ENCODE measurements at places on chromosomes 7 and 10. TPM values are rescaled to one million over a fixed set of nuclear protein-coding genes. Genes with fewer than 3 reads are reported as not detected.

- H3K4me1 ChIP-seq, result peaks cover 1% of the 10 kb centered on the region
- H3K27ac ChIP-seq, result no peak overlapping the region
- no peak for DNase-seq
- H3K27me3 ChIP-seq, result peaks cover 15% of the 10 kb centered on the region
Measured at GRCh38 chr10:30637881-30638467, 8.4 kb upstream of the LYZL2 start.

DNA sequence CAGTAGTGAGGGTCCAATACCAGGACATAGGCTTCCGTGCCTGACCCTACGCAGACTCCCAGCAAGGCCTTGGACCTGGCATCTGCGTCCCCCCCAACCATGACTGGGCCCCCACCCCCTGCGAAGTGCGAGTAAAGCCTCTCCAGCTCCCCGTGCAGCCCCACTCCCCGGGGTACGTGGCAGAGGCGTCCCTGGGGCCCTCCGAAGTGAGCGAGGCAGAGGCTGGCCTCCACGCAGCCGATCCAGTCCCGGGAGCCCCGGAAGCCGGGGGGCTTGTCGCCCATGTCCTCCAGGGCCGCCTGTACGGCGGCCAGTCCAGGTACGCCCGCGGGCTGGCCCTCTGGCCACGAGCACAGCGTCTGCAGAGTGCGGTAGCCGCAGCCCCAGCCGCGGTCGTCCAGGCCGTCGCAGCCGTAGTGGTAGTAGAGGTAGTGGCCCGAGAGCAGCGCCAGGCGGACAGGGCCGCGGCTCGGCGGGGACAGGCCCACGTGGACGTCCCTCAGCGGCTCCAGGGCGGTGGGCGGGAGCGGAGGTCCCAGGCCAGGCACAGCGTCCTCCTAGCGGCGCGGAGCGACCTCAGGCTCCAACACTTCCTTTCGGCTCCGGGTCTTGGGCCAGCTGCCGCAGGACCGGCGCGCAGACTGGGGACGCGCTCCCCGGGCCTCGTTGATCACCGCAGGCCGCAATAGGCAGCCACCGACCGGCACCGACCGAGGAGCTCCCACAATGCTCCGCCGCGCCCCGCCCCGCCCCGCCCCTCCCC lies at the start of gene UFSP1:
Gene UFSP1 (minus strand): TSS at position 728 of the 763 bp plus-strand sequence. CDS start 444 bp downstream, at position 284.
- H3K27ac ChIP-seq, result peak within 1 kb of the TSS; percentile 94
- peaks cover 54% of the 10 kb centered on the region for H3K4me1 ChIP-seq
- H3K4me3 ChIP-seq, result peak within 1 kb of the TSS; percentile 72
- no peak for DNase-seq

- H3K36me3 ChIP-seq, result peaks cover 8% of the 10 kb centered on the region
- no peak for DNase-seq
- H3K27me3 ChIP-seq, result peaks cover 5% of the 10 kb centered on the region
- peaks cover 28% of the 10 kb centered on the region for H3K4me1 ChIP-seq
- no peak overlapping the region for H3K4me3 ChIP-seq
- H3K27ac ChIP-seq, result no peak overlapping the region
Measured at GRCh38 chr10:114811862-114812261, 9.7 kb upstream of the FHIP2A start.

DNA sequence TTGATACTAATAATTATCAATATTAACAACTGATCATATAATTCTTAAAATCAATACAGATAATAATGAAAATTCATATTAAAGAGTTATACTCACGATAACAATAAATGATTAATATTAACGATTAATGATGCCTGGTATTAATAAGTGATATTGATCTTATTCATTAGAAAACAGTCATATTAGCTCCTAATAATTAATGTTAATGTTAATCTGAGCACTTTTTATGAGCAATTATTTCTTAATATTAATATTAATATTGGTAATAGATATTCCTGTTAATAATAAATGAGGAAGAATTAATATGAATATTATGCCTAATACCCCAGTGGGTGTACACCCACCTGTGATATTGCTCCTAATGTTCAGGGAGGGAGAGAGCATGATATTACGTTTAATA lies 23.6 kb downstream of the MEIG1 start:
- no peaks in the 10 kb centered on the region for H3K4me1 ChIP-seq
- H3K27me3 ChIP-seq, result no peaks in the 10 kb centered on the region
- H3K27ac ChIP-seq, result no peak overlapping the region
- no peak for DNase-seq
- H3K36me3 ChIP-seq, result no peaks in the 10 kb centered on the region
- no peak overlapping the region for H3K4me3 ChIP-seq

DNA sequence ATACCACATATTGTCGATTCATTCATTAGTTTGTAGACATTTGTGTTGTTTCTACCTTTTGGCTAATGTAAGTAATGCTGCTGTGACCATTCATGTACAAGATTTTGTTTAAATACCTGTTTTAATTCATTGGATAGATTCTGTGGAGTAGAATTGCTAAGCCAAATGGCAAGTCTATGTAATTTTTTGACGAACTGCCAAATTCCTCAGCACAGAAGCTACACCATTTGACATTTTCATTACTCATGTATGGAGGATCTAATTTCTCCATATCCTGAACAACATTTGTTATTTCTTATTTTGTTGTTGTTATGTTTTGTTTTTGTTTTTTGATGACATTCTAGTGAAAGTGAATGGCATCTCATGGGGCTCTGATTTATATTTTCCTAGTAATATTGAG lies 1351.3 kb upstream of the SORCS1 start:
- no peaks in the 10 kb centered on the region for H3K36me3 ChIP-seq
- no peak for DNase-seq
- H3K4me1 ChIP-seq, result no peaks in the 10 kb centered on the region
- H3K4me3 ChIP-seq, result no peak overlapping the region

DNA sequence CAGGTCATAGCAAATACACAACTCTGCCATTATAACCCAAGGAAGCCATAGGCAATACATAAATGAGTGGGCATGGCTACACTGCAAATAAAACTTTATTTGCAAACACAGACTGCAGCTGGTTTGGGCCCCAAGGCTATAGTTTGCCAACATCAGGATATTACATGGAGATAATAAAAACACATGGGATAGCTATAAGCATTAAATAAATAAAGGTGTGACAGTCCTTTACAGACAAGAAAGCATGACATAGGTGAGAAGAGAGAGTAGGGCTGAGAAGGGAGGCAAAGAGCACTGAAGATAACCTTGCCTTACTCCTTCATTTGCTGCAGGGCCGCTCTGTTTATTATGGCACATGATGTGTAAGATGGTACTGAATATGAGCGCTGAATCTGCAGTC lies 135.1 kb upstream of the GHITM start:
- peaks cover 9% of the 10 kb centered on the region for H3K27me3 ChIP-seq
- no peaks in the 10 kb centered on the region for H3K36me3 ChIP-seq
- no peak overlapping the region for H3K27ac ChIP-seq
- H3K4me3 ChIP-seq, result no peak overlapping the region
- DNase-seq, result no peak

DNA sequence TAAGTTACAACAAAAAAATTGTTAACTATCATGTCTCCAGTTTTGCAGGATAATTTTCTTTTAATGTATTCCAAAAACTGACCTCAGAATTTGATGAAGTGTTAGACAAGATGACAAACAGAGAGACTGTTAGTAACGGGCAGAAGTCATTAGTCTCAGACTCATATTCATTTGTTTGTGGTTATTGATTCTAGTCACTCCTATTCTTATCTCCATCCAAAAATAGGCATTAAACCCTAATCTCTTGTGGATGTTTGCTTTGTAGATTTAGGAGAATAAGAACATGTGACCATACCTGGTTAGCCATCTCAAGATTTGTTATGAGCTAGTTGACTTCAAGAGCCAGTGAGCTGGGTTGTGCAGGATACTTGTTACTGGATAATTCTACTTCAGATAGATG lies 261.1 kb downstream of the AUTS2 start:
- H3K36me3 ChIP-seq, result no peaks in the 10 kb centered on the region
- peaks cover 5% of the 10 kb centered on the region for H3K27me3 ChIP-seq
- no peaks in the 10 kb centered on the region for H3K4me1 ChIP-seq
- no peak overlapping the region for H3K4me3 ChIP-seq
- no peak overlapping the region for H3K27ac ChIP-seq

DNA sequence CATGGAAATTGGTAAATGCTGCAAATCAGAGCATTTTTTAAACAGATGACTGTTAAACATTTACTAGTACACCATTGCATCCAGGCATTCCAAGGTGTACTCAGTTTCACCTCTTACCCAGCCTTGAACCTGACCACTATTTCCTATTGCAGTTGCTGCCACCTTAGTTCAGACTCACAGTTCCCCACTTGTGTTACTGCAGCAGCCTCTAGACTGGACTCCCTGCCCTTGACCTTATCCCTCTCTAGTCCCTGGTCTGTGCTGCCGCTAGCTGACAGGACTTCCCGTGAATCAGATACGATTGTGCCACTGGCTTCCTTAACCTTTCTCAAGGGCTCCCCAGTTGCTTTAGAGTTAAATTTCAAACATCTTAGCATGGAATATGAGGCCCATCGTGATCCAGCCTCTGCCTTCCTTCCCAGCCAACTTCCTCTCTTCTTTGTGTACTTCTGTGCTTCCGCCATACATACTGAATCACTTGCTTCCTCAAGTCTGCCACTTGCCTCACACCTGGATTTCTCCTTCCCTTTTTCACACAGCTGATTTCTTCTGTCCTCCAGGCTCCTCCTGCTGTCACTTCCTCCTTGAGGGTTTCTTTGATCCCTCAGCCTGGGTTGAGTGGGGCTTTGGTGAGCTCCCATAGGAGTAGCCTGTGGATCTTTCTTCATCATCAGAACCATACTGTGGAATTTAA lies 118.7 kb upstream of the GJD4 start:
- no peak overlapping the region for H3K27ac ChIP-seq
- H3K4me3 ChIP-seq, result no peak overlapping the region
- H3K4me1 ChIP-seq, result no peaks in the 10 kb centered on the region
- DNase-seq, result no peak
- peaks cover 11% of the 10 kb centered on the region for H3K36me3 ChIP-seq
- no peaks in the 10 kb centered on the region for H3K27me3 ChIP-seq

DNA sequence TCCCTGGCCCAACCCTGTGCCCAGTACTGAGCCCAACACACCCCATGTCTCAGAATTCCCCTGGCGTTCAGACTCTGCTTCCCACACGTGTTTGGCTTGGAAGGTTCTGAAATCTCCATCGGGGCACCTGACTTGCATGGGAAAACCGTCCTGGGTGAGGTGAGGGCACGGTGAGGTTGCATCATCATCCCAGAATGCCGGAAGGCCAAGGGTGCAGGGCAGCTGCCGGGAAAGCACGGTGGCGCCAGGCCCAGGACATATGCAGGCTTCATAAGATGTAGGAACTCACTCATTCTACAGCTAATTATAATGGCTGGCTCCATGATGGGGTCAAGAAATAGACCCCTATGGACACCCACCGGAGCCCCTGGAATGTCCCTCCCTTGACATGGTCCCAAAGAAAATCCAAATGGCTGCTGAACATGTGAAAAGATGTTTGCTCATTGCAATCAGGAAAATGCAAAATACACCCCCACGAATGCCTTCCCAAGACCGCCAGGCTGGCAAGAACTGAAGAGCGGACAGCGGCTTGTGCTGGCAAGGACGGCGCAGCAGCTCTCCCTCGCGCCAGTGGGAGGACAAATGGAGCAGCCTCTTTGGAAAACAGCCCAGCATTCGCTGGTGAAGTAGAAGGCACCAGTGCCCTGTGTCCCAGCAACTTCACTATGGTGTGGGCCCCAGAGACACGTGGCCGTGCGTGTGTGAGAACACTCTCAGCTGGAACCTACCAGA lies 2.3 kb downstream of the KNDC1 start:
- H3K27me3 ChIP-seq, result peaks cover 14% of the 10 kb centered on the region
- H3K4me3 ChIP-seq, result no peak overlapping the region
- no peaks in the 10 kb centered on the region for H3K4me1 ChIP-seq
- H3K36me3 ChIP-seq, result no peaks in the 10 kb centered on the region

DNA sequence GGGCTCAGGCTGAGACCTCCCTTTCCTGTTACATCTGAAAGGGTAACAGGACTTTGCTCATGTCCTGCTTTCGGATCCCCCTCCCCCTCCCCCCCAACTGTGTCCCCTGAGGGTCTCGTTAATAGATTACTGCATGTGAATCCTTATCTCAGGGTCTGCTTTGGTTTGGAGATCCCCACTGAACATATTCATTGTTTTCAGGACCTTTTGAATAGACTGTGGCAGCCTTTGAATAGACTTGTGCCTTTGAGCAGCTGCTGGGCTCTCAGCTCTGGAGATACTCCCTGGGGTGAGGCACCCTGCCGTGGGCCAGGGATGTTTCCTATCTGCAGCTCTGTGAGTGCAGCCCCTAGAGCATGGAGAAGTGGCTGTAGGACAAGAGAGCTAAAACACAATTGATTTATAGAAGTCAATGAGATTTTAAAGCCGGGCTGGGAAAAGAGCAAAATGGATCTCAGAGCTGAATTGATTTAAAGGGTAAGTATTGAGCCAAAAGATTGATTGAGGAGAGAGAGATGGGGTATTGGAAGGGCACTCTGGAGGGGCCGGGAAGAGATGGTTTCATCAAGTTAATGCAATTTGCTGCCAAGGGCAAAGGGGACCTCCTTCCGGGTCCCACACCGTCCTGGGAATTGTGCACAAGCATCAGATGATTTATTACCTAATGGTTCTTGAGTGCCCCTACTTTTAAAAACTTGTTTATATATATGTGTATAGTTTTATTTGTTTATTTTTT lies 9.9 kb downstream of the ARHGAP22 start:
- no peak overlapping the region for H3K4me3 ChIP-seq
- H3K27me3 ChIP-seq, result peaks cover 2% of the 10 kb centered on the region
- H3K36me3 ChIP-seq, result no peaks in the 10 kb centered on the region
- DNase-seq, result no peak
- H3K4me1 ChIP-seq, result no peaks in the 10 kb centered on the region

- no peak overlapping the region for H3K4me3 ChIP-seq
- H3K4me1 ChIP-seq, result no peaks in the 10 kb centered on the region
- H3K36me3 ChIP-seq, result no peaks in the 10 kb centered on the region
- no peak for DNase-seq
Measured at GRCh38 chr10:19930936-19931893, 115.0 kb downstream of the PLXDC2 start.

GRCh38 chr10:33478675-33479125 lies 144.2 kb upstream of the NRP1 start:
- H3K36me3 ChIP-seq, result no peaks in the 10 kb centered on the region
- H3K27ac ChIP-seq, result no peak overlapping the region
- H3K27me3 ChIP-seq, result peaks cover 5% of the 10 kb centered on the region
- DNase-seq, result no peak
- no peak overlapping the region for H3K4me3 ChIP-seq
- no peaks in the 10 kb centered on the region for H3K4me1 ChIP-seq

The MDH2 gene
- total RNA-seq, result 149 TPM

The MSMB gene
- total RNA-seq, result not detected

The CELF2 gene
- 165 TPM for total RNA-seq
